Amniotic epithelial cell (primary cell): ENCODE measurements at places on chromosomes 7 and 10.

- peak; percentile 84 for DNase-seq
These were observed 51.8 kb downstream of the CAV1 start for GRCh38 chr7:116576350-116577319.

GRCh38 chr7:36262309-36263094 is 109.4 kb downstream of the EEPD1 start:
- DNase-seq: no peak

DNA sequence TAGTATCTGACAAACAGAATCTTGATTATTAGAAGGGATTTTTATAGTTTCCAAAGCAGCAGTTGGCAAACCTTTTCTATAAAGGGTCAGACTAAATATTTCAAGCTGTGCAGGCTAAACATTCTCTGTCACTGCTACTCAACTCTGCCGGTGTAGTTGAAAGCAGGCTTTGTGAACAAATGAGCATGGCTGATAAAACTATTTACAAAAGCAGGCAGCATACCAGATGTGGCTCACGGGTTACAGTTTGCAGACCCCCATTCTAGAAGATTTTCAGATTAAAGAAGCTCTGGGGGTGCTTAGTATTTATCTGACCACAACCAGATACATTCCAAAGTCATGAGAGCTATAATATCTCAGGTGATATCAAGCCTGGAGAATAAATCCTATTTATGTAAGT is 1017.5 kb downstream of the SORCS1 start:
- peak; percentile 15 for DNase-seq

DNA sequence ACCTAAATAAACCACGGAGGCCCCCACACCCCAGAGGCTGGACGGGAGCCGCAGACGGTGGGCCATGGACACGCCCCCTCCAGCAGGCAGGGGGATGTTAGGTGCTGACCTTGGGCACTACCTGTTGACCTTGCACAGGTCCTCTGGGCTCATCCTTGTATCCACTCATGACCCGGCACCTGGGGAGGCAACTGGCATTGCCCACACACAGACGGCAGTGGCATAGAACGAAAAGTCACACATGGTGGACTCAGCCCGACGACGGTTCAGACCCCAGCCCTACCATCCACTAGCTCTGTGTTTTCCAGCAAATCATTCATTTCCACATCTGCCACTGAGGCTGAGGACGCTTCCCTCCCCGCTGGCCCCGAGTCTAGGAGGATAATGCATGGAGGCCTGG is 247.7 kb upstream of the PPP2R2D start:
- no peak for DNase-seq

DNA sequence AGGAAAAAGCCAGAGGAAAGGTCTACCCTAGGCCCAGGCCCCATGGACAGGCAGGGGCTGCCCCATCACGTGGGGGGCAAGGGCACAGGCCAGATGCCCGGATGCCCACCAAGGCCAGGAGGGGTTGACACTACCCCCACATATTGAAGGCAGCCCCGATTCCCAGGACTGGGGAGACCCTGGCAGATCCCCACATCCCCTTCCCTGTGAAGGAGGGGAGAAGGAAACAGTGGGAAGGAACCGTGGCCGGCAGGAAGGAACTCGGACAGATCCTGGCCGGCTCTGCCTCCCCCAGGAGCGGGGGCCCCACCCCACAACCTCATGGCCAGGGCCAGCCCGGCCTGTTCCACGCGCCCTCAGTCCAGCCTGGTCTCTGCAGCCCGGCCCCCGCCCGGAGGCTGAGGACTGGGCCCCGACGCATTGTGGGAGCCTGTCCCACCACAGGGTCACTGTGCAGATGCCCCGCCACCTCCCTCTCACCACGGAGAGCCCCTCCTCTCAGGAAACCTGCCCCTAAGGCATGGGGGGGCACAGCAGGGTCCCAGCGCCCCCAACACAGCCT is 41.3 kb downstream of the PAPOLB start:
- no peak for DNase-seq

GRCh38 chr7:90262438-90262837 is 17.5 kb downstream of the CFAP69 start:
- DNase-seq: peak; percentile 31

- peak; percentile 74 for DNase-seq
These were observed 56.8 kb upstream of the DGKI start for GRCh38 chr7:137903382-137904169.

GRCh38 chr7:50704844-50705243 is 77.9 kb downstream of the GRB10 start:
- no peak for DNase-seq

DNA sequence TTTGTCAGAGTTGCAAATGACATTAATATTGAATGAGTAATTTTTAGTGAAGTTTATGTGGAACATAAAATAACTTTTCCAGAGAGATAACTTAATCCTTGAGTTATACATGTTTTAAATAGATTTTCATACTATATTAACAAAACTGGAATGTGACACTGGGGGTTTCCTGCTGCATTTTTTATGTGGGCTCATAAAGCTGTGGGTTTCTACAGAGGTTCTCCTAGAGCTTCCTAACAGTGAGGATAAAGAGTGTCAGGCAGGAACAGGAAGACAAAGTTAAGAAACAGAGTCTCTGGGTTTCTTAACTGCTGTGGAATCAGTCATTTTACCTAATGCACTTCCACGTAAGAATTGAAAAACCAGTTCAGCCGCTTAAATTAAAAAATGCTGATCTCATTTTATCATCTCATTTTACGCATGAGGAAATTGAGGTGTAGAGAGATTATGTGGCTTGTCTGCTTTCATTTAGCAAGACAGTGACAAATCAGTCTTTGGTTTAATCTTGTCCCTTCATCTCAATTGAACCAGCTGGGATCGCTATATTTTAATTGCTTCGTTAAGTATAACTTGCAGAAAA is 5.0 kb downstream of the CD36 start:
- DNase-seq: no peak

DNA sequence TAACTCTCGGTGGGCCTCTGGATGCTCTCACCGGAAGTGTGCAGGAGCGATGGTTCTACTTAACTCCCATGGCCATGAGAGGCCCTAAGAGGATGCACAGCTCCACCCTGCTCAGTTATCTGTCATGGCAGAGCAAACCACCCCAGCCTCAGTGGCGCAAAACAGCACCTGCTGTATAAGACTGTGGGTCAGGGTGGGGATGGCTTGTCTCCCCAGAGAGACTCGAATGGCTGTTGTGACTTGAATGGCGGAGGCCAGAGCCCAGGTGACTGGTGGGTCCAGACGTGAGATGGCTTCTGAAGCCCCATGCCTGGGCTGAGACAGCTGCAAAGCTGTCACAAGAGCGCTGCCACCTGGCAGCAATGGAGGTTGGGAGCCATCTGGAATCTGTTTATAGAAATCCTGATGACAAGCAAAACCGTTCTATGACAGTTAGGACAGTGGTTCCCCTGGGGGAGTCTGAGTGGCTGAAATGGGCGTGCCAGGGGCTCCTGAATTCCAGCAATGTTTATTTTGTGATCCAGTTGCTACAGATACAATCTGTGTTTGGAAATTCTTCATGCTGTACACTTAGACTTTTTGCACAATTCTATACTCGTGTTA is 490.5 kb downstream of the TCERG1L start:
- no peak for DNase-seq

GRCh38 chr10:47372726-47373125 is 11.4 kb downstream of the ZNF488 start:
- DNase-seq: no peak

GRCh38 chr10:55400075-55400849 is 599.2 kb upstream of the PCDH15 start:
- DNase-seq: peak; percentile 9

DNA sequence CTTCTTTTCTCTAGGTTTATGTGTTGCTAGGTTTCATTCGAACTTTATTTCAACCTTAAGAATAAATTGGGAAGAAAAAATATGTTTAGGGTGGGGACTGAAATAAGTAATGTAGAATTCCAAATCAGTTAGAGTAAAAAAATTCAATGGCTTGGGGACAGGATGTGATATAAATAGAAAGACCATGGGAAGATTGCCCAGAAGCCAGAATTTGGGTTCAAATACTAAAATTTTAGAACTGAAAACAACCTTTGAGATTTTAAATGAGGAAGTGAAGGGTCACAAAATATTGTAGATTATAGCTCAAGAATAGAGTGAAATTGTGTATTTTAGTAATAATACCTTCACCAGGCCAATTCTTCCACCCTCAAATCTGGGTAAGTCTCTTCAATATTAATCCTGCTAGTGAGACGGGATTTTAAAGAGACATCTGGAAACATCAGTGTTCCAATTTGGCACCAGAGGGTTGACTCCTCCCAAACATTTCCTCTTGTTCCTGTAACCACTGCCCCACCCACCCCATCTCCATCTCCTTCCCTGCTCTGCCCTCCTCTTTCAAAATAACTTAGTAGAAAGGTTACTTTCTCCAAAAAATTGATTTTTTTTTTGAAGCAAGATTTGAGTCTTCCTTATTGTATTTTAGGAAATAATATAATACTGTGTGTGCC is 51.3 kb upstream of the FAM3C start:
- no peak for DNase-seq

GRCh38 chr10:13784067-13784466 is 197.3 kb downstream of the PRPF18 start:
- peak; percentile 33 for DNase-seq

DNA sequence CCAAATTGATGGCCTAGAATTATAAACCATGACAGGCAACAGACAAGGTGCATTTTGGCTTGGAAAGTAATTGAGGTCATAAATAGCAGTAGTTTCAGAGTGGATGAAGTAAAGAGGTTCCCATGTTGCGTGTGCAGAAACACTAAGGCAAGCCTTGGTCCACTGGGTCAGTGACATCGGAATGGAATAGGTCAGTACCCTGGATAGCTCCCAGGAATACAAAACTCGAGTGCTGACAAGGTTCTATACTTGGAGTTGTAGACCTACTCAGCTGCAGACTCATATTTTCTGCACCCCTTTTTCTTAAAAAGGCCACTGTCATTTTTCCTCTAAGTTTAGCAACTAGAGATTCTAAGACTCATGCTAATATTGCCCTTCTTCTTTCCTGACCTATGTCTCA is 132.8 kb downstream of the DYNC1I1 start:
- DNase-seq: peak; percentile 7

GRCh38 chr10:67790534-67791408 is 47.2 kb downstream of the DNAJC12 start:
- peak; percentile 63 for DNase-seq

DNA sequence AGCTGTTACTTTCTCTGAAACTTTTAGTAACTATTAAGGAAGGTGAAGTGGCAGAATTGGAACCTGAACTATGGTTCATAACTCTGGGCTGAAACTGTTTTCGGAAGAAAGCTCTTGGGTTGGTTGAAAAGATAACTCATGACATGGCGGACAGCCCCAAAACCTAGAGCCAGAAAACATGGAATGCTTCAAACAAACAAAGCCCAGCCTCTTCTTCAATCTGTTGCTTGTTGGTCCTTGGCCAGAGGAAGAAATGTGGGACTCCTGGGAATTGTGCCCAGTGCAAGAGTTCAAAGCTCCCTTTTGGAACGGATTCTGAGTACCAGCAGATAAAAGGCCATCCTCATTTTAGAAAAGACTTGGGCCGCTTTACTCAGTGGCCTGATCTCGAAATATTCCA is 52.9 kb upstream of the CACNB2 start:
- no peak for DNase-seq
